Germinal center (tissue), 1 donor: ENCODE measurements at places on chromosomes 11 and 22.

- no peak for DNase-seq
Observed at GRCh38 chr22:27877501-27877900, 41.6 kb downstream of the PITPNB start.

- no peak for DNase-seq
Observed at GRCh38 chr22:50035976-50036724, 21.9 kb downstream of the TTLL8 start.

DNA sequence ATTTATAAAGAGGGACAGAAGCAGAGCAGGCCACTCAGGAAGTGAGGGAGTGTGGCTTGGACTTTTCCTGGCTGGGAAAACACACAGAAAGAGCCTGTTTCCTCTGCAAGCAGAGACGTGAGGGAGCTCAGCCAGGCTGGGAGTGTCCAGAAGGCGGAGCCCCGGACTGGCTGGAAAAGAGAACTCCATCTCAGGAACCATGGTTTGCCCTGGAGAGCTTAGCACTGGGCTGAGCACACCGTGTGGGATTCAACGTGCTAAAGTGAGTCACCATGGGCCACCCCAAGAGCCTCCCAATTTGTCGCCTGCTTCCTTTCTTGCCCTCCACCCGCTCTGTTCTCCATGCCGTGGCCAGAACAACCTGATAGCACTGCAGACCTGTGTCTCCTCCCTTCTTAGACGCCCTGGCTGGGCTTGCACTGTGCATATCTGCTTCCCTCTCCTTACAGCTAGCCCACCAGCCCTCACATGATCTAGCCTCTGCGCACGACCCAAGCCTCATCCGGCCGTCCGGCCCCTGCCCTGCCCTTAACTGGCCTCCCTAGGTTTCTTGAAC, 51.8 kb downstream of the GALNT18 start:
- DNase-seq: no peak

DNA sequence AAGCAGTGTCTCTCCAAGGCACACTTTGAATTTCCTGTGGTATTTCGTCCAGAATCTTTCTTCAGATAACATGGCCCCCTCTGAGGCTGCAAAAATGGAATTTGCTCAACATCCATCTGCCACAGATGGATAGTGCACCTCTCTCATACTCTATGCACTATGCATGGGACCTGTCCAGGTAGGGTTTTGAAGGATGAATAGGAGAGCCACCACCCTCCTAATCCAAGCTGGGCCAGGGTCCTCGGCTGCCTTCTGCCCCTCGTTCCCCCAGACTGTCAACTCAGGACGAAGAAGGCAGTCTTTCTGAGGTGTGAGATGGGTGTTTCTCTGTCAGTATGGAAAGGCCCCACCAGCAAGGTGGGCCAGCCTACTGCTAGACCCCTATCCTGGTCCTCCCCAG, 56.4 kb downstream of the MN1 start:
- no peak for DNase-seq

DNA sequence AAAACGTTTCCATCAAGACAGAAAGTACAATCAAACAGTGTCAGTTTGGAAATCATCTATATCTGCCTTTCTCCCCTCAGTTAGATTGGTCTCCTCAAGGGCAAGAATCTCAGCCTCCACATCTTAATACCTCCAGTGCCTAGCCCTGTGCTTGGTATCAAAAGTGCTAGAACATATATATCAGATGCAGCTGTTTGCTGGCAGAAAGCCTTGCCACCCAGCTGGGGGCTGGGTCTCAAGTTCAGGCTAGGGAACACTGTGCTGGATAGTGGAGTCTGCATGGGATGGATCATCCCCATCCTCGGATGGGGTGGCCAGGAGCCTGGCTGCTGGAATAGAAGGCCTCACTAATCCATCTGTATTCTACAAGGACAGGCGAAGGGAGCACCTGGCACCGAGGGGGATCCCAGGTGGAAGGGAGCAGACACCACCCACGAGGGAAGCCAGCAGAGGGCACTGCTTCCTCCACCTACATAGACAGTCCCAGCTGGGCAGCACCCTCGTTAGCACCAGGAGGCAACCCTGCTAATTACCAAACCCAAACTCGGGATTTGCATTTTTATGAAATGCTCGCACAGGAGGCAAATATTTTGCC, 602.2 kb downstream of the BUD13 start:
- no peak for DNase-seq

GRCh38 chr22:48923165-48923865, 904.4 kb downstream of the BRD1 start:
- no peak for DNase-seq

DNA sequence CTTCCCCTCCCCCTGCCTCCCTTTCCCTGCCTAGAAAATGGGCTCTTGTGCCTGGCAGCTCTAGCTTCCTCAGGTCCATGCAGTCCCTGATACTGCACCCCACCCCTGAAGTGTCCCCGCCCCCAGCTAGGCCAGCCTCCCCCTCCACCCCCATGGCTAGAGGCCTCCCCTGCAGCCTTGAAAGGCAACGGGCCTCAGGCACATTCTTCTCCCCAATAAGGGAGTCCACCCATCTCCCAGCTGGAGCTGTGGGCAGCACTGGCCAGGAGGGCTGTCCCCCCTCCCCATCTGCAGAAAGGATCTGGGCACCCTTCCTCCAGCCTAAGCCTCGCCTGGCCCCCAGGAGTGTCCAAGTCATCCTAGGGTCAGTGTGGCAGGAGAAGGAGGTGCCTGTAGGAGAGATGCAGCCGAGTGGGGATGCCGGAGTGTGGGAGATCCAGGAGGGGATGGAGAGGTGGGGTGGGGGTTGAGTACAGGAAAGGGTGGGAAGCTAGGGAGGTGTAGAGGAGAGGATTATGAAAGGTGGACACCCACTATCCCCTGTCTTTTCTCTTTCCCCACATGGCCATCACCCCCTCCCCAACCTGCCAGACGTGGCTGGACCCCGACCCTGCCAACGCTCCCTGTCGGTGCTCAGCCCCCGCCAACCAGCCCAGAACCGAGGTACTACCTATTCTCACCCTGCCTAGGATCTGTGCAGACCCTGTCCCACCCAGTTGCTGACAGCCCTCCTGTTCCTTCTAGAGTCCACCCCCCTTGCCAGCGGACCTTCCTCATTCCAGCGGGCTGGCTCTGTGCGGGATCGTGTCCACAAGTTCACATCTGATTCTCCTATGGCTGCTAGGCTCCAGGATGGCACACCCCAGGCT, 9.3 kb downstream of the SMTN start:
- DNase-seq: no peak

DNA sequence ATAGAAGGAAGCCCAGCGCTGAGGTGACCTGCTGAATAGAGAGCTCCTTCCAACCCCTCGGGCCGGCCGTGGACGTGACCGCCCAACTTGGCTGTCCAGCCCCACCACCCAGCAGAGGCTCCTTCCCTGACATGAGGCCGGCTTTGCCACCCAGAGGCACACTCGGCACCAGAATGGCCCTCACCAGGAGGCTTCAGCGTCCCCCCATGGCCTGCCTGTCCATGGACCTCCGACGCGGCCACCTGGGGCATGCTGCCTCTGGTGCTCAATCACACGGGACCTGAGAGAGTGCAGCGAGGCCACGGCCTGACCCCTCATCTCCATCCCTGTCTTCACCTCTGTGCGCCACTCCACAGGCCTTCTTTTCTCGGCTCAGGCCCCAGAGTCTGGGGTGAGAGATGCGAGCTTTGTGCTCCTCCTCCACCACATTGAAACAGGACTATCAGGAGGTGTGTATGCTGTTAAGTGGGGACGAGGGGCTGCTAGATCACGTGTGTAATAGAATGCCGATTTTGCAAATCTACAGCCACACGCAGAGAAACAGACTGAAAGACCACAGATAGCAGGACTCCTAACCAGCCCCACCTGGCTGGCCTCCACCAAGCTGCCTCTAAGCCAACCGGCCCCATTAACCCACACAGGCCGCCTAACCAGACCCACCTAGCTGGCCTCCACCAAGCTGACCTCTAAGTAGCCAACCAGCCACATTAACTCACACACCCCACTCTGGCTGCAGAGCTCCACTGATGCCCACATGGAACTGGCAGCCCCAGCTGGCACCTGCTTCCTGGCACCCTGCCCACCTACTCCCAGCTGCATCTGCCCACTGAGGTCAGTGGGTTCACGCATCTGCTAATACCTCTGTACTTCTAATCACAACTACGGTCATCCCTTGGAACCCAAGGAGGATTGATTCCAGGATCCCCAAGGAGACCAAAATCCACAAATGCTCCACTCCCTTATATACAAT, 20.7 kb downstream of the LINC01488 start:
- DNase-seq: no peak

- no peak for DNase-seq
Observed at GRCh38 chr11:97163631-97164191, 773.9 kb downstream of the JRKL start.
